ENCODE measurements at places on chromosomes 3 and 15. TPM values are rescaled to one million over a fixed set of nuclear protein-coding genes. Genes with fewer than 3 reads are reported as not detected.

PRR20G gene
- total RNA-seq = not detected

DTWD1 gene
- 7.9 TPM for total RNA-seq

- no peak for DNase-seq
Observed at GRCh38 chr3:138881233-138881632, 46.5 kb upstream of the PIK3CB start.

DNA sequence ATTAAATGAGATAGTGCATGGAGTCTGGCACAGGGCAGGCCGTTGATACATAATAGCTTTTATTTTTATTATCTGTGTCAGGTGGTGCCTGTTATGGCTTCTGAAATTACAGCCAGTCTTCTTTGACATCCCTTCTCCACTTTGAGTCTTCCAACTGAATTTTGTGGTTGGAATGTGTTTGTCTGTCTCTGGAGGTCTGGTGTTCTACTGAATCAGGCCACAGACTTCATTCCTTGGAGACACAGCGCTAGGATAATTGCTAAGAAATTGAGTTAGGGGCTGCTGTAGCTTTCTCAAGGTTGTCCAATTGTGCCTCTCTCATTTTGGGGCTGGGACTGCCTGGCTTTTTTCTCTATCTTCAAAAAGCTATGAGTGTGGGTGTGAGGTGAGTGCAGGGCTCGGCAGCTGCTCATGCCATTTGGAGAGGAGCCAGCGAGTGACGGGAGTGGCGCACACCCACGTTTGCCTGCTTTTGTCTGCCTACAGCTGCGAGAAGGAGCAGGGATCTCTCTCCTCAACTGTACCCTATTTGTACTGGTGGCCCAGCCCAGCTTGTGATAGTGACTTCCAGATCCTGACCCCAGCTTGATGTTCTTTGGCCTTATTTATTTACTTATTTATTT, 49.8 kb upstream of the SYN2 start:
- DNase-seq = peak; percentile 30

MUC20 gene
- total RNA-seq = 6.8 TPM

CX3CR1 gene
- not detected for total RNA-seq

- peak; percentile 87 for DNase-seq
Observed at GRCh38 chr3:115518100-115518852, 105.0 kb upstream of the GAP43 start.

- DNase-seq = no peak
Observed at GRCh38 chr3:40009991-40010390, 200.6 kb downstream of the MYRIP start.

DNA sequence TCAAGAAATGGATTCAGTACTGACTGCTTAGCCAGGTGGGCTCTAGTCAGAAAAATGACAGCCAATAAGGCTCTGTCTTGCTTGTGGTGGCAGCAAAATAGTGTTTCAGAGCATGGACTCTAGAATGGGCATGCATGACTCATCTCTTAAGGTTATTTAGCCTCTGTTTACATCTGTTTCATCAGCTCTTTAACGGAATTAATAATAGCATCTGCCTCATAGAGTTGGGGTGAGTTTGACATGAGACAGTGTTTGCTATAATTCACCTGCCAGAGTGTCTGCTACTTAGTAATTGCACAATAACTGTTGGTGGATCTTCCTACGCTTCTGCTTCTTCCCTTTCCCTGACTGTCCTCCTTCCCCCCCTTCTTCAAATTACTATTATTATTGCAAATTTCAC, 350.4 kb upstream of the SEMA6D start:
- DNase-seq = peak; percentile 36

DNA sequence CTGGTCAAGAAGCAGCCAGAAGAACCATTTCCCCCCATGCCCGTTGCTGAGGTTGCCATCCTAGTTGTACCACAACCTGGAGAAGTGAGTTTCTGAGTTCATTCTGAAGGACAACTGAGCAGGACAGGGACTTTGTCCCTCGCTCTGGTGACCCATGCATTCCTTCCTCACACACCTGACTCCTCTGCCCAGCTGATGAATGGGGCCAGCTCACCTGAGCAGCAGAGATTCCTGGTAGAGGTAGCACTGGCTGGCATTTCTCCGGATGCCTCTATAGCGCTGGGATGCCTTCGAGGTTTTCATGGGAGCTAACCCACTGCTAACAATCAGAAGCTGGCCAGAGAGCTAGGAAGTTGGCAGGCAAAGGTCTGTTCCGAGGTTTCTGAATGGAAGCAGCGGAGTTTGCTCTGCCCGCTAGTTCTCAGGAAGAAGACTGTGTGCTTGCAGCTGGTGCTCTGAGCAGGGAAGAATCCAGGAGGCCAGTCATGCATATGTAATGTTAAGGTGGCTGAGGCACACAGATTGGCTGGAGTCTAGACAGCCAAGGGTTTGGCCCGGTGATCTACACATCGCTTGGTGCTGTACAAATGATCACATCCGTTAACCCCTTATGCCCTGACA, at the start of gene TMC3:
Gene TMC3 (minus strand): TSS at position 439 of the 621 bp plus-strand sequence. CDS start 136 bp downstream, at position 303.
- DNase-seq = no peak

- peak; percentile 69 for DNase-seq
Observed at GRCh38 chr3:153927107-153927506, 194.1 kb upstream of the ARHGEF26 start.

- no peak for DNase-seq
Observed at GRCh38 chr3:106014518-106014917, 145.7 kb upstream of the CBLB start.

DNA sequence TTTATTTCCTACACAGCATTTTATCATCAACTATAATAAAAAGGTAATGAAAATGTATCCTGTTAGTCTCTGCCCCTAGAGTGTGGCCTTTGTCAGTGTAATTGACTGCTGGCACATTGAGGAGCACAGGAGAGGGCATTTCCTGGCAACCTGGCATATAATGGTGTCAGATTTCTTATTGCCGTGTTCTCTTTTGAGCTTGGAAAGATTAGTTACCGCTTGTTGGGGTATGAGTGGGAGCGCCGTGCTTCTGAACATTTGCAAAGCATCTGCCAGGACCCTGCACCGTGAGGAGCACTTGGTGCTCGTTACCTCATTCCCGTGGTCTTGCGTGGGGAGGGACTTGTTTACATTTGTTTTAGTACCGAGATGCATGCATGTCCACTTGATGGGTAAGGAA, 124.4 kb downstream of the PTPRG start:
- DNase-seq = peak; percentile 52

DNA sequence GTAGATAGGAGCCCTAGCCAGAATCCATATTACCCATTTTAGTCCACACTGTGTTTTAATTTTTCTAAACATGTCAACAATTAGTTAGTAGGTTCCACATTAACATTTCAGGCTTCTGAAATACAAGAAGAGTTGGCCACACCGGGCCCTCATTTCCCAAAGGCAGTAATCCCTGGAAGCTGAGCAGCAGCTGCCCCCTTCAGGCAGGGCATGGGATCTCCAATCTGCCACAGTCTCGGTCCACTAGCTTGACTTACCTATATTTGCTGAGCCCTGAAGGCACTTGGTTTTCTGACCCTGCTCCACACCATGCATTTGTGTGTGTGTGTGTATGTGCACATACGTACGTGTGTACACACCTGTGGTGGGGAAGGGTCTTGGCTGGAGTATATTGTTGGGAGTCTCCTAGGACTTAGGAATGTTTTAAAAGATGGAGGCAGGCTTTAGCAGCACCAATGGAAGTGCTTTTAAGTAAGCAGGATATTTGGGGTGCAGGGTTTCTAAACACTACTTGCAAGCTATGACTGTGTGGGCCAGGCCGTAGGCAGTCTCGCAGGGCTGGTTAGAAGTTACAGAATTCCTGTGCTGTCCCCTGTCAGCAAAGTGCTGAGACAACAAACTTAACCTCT, 71.2 kb upstream of the SOX14 start:
- peak; percentile 18 for DNase-seq

- DNase-seq = no peak
Observed at GRCh38 chr3:52841211-52841980, 6.6 kb upstream of the MUSTN1 start.

PP2D1 gene
- total RNA-seq = not detected

- no peak for DNase-seq
Observed at GRCh38 chr3:85846940-85847339, 888.2 kb downstream of the CADM2 start.

SATB1 gene
- 15.0 TPM for total RNA-seq

- DNase-seq = no peak
Observed at GRCh38 chr15:55858661-55859060, 115.7 kb upstream of the PRTG start.

GRCh38 chr3:123290962-123291361, 89.2 kb downstream of the SEC22A start:
- no peak for DNase-seq

- peak; percentile 58 for DNase-seq
Observed at GRCh38 chr3:111434941-111435622, 106.9 kb upstream of the CD96 start.

- no peak for DNase-seq
Observed at GRCh38 chr3:65597952-65598413, 440.7 kb downstream of the MAGI1 start.

RHOV gene
- total RNA-seq = 38.7 TPM

GRCh38 chr3:57952208-57952631, 56.0 kb upstream of the FLNB start:
- DNase-seq = peak; percentile 51

GRCh38 chr3:10556312-10556711, 50.9 kb upstream of the ATP2B2 start:
- no peak for DNase-seq

- DNase-seq = no peak
Observed at GRCh38 chr3:11555211-11555782, 88.4 kb downstream of the VGLL4 start.

USP50 gene
- total RNA-seq = not detected

LSMEM2 gene
- not detected for total RNA-seq

SNRPN gene
- total RNA-seq = 117 TPM

DNA sequence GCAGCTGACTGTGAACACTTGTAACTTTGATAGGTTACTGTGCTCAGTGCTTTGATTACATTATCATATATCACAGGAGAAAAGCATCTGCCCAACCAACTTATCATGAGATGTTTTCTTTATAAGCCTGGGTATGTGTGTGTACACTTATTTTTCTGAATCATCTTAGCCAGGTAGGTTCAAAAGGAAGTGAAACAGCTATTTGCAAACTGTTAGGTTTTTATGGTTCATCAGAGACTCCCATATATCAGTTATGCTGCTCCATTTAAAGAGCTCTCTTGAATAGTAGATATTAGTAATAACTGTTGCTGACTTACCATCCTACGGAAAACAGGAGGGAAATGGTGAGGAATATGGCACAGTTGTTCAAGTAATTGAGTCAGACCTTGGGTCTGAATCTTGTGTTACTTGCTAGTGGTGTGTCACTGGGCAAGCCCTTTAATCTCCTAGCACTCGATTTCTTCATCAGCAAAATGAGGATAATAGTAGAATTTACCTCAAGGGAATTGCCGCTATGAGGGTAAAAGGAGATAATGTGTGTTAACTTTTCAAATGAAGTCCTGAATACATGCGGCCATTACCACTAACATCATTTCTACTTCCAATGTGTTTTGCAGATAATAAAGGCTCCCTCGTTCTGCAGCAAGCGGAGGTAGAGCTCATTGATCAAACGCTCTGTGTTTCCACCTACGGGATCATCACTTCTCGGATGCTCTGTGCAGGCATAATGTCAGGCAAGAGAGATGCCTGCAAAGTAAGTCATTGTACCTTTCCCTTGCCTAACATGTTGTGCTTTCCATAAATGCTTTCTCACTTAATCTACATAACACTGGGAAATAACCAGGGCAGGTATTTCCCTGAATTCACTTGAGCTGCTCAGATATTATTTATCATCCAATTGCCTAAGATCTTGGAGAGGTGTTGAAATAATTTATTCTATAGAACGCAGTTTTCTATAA, 7.8 kb upstream of the C3orf52 start:
- DNase-seq = peak; percentile 71

GRCh38 chr3:190620886-190621608, 107.2 kb downstream of the IL1RAP start:
- no peak for DNase-seq

- DNase-seq = peak; percentile 81
Observed at GRCh38 chr15:83285979-83286553, 1.6 kb upstream of the BNC1 start.

DNA sequence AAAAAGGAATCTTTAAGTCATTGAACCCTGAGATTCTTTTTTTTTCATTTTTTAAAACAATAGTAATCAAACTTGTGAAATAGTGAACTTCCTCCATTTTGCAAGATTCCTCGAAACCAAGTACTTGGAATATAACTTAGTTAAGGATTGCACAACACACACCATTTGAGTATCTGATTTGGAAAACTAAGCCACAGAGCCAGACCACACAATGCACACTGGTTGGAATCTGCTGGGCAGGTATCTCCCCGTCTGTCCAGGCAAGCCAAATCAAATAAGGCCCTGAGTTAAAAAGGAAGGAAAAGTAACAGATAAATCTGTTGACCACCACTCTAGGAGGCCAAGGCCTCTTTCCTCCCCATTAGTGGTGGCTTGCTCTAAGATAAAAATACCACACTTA, 177.5 kb upstream of the ICE2 start:
- no peak for DNase-seq

GRCh38 chr3:195207056-195207455, 63.9 kb downstream of the XXYLT1 start:
- no peak for DNase-seq

DNA sequence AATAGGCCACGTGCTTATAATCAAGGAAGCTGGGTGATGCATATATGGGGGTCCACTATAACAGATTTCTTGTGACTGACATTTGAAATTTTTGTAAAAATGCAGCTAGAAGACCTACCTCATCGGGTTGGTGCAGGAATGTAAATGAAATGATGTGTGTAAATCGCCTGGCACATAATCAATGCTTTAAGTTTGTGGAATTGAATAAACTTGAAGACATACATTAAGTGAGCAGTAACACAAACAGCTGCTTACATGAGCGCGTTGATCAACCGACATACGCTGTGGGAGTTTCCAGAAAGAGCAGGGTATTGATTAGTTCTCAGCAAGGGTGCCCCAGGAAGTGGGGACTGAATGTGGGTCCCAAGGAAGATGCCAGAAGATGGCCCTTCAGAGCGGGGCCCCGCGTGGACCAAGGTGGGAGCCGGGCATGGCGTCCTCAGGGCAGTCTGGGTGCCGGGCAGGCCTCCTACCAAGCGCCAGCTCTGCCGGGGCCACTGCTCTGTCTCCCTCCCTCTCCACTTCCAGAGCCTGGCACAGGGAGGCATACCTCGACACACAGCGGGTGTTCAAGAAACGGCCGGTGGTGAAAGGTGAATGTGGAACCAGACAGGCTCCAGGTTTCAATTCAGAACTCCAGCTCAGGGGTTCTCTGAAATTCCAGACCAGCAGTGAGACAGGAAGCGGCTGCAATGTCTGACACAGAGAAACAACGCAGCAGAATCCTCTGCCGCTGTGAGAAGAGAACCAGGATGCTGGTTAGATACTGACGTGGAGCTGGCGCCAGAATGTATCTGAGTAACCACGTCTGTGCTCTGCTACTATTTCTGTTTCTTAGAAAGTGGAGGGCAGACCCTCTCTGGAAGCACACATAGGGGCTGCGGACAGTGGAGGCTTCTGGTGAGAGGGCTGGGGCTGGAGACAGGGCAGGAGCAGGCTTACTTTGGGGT, 12.6 kb downstream of the BFSP2 start:
- DNase-seq = no peak

Measured in bronchial epithelial cell (primary cell).